ENCODE measurements at places on chromosomes 16 and 17.

DNA sequence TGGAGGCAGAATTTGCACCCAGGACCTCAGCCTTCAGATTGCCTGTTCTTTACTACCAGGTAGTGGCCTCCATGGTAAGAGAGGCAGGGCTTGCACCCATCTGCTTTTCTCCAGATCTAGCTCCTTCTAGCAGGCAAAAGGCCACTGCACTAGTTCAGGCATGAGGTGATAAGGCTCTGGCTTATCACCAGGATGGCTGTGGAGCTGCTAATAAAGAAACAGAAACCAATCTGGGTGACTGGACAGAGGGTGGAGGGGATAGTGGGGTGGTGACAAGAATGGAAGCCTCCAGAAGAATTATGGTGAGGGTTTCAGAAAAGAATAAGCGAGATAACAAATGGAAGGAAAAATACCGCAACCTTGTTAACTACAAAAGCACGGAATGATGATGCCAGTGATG is 15.5 kb upstream of the SUPT4H1 start:
- no peak for DNase-seq

DNA sequence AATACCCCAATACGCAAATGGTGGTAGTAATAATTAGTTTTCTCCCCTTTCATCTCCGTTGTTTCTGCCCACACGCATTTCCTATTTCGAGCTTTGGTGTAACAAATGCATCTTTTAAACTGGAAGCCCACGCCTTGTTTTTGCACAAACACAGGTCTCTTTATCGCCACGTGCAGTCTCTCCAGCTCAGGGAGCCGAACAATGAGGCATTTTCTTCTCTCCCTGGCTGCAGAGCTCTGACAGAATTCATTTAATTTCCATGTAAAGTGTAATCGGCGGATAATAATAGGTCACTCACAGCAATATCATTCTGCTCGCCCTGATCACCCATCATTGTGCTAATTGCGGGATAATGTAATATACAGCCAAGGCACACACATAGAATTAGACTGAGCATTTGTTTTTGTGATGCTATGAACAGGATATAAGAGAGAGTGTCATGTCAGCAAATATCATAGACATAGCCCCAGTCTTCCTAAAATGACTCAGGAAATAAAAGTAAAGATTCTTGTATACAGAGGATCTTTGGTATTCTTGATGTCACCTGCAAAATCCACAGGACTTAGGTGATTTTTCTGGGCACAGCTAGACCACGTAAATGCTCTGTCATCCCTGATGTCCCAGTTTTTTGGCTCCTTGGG is 452.6 kb upstream of the CDH11 start:
- no peak for DNase-seq

- DNase-seq = peak; percentile 67
Measured at GRCh38 chr17:81556175-81556691, 4.1 kb upstream of the FAAP100 start.

- DNase-seq = peak; percentile 77
Measured at GRCh38 chr17:7548585-7549400, at the start of gene TNFSF12. TNFSF12 (plus strand) TSS chr17:7549058; CDS start chr17:7549154, 96 bp downstream.

GRCh38 chr16:31427441-31428278 is 500 bp downstream of the COX6A2 start:
- peak; percentile 99 for DNase-seq

- DNase-seq = no peak
Measured at GRCh38 chr16:85783441-85783840, 15.9 kb downstream of the EMC8 start.
